Stimulated activated CD4-positive, alpha-beta T cell treated with anti-CD3 and anti-CD28 coated beads, Interleukin-12 subunit alpha, Interleukin-12 subunit beta, amount 100 ng/mL, for 48 hours (primary cell): ENCODE measurements at places on chromosomes 16 and 17.
A peak's percentile ranks its signal among the peaks of the same experiment; 100 is the strongest.

GRCh38 chr16:89861648-89862047, 11.7 kb upstream of the TCF25 start:
- DNase-seq, result no peak

- DNase-seq, result no peak
Measured at GRCh38 chr16:14151256-14152030, 80.3 kb downstream of the MRTFB start.

DNA sequence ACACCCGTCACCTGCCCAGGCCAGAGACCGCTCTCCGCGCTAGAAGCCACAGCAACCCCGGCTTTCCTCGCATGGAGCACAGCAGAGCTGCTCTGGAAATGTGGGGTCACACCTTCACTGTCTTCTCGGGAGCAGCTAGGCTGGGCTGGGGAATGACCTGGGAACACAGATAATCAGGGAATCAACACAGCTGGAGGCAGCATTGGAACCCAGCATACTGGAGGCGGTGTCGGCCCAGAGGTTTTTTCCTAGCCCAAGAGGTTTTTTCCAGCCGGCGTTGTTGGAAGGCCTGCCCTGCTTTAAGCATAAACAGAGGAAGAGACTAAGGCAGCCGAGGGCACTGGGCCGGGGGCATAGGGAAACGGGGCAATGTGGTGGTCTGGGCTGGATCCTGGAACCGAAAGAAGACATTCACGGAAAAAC, 791 bp upstream of the PLD6 start:
- no peak for DNase-seq

- DNase-seq, result no peak
Measured at GRCh38 chr17:4179071-4179470, 36.1 kb downstream of the CYB5D2 start.

DNA sequence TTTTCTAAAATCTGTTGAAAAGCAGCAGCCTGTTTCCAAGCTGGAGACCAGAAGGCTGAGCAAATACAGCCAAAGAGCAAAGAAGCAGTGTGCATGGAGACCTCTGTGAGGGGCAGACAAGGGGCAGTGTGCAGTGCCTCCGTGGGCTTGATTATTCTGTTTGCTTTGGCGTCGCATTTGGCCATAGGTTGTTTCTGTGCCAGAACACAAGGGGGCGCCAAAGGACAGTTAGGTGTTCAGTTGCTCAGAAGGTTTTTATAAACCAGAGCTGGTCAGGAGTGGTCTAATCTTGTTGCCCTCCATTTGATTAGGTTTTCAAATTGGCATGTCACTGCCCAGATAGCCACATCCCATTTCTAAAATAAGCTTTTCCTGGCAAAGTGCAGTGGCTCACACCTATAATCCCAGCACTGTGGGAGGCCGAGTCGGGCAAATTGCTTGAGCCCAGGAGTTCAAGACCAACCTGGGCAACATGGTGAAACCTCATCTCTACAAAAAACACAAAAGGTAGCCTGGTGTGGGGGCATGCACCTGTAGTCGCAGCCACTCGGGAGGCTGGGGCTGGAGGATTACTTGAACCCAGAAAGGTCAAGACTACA, 10.6 kb downstream of the MYH3 start:
- DNase-seq, result peak; percentile 36

DNA sequence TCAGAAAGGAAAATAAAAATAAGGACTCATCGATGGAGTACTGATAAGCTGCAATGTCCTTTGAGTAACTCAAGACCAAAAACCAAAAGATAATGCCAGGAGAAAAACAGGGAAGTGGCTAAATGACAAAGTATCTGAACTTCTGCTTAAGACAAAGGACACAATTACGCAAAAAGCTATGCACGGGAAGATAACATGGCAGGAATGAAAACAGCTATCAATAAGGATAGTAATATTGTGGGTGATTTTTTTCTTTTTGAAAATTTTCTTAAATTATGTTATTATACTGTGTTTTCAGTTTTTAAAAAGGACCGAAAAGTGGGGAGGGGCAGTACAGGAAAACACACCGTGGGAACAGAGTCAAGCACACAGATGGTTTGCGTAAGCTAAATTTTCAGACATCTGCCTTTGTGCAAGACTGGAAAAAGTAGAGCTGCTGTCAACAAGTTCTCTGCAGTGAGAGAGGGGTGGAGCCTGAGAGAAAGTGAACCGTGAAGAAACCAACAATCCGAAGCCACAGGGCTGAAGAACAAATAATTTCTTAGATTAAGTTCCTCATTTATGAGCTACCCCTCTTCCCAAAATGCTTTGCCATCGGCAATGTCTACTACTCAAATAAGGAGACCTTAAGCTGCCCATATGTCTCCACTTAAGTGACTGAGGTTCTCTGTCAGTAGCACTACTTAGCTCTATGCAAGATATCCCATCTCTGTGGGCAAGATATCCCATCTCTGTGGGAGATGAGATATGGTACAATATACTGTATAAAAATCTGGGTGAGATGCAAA, 99.9 kb upstream of the CORO6 start:
- no peak for DNase-seq

- DNase-seq, result no peak
Measured at GRCh38 chr17:56031636-56032035, 121.6 kb upstream of the ANKFN1 start.

DNA sequence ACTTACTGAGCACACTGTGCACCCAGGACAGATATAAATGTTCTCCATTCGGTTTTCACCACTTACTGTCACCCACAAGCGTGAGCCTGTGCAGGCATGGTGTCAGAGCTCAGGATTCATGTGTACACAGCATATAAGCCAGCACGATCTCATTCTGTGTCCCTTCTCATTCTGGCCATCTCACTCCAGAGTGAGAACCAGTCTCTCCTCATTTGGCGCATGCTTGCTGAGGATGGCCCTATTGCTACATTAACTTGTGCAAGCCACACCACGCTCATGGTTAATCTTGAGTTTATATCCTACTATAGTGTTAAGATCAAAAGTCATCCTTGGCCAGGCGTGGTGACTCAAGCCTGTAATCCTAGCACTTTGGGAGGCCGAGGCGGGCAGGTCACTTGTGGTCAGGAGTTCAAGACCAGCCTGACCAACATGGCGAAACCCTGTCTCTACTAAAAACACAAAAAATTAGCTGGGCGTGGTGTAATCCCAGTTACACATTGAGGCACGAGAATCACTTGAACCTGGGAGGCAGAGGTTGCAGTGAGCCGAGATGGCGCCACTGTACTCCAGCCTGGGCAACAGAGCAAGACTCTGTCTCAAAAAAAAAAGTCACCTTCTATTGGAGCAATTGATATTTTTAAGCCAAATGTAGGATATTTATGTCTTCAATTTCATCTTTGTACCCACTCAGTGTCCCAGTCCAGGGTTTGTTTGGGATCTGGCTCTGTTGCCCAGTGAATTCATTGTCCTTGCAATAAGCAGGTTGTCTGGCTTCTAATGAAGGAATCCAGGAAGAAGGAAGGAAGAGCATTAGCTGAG, 20.9 kb downstream of the SOCS1 start:
- DNase-seq, result no peak
